DMS53 (cell line): ENCODE measurements at places on chromosomes 12 and 14.

GRCh38 chr12:39145175-39145999, 240.0 kb upstream of the CPNE8 start:
- DNase-seq = peak; percentile 93

GRCh38 chr12:31832740-31833729, 104.2 kb upstream of the AMN1 start:
- peak; percentile 63 for DNase-seq

- DNase-seq = peak; percentile 37
These were observed 28.7 kb downstream of the CCDC85C start for GRCh38 chr14:99575043-99576023.

DNA sequence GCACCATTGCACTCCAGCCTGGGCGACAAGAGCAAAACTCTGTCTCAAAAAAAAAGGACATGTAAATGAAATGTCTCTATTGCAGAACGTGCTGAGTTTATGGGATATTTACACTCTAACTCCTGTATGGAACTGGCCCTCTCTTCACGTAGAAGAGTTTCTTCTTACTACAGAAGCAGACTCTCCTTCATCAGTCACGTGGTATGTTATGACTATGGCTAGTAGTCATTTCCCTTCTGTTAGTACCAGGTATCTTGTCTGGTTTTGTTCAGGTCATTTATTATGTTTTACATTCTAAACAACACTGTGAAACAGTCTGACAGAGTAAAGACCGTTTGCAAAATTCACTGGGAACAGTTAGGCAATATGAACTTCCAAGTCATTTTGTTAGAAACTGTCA, 20.3 kb downstream of the KNTC1 start:
- DNase-seq = no peak
